GM13976 (cell line): ENCODE measurements at places on chromosomes 7 and 10.

GRCh38 chr10:69410487-69410886 is 6.2 kb downstream of the TACR2 start:
- no peak for DNase-seq

GRCh38 chr7:50538478-50538877 is 26.7 kb downstream of the DDC start:
- DNase-seq = no peak

DNA sequence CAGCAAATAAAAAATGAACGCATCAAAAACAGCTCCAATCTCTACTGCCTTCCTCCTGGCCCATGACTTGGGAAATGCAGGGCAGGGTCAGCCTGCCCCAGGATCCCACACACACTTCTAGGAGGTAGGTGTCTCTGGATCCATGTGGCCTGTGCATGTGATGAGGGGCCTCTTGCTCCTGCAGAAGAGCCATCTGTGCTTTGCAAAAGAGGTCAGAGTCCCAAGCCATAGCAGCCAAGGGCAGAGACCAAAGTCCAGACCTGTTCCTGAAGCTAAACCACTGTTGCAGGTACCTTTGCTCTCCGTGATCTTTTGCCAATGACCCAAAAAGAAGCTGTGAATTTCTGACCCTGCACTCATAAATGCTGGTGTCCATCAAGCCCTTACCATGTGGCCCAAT is 57.1 kb downstream of the KCNMA1 start:
- no peak for DNase-seq

DNA sequence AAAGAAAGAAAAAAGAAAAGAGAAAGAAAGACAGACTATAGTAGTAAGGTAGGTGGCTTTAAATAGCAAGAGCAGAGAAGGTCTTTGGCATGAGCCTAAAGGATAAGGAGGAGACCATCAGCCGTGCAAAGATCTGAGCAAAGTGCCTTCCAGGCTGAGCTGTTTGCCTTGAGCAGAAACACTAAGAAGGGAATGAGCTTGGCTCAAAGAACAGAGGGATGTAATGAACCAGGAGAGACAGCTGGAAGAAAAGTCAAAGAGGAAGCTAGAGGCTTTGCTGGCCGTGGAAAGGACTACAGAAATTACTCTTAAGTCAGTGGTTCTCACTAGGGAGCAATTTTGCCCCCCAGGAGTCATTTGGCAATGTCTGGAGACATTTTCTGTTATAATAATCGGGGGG is 228.6 kb downstream of the FGFR2 start:
- no peak for DNase-seq

- no peak for DNase-seq
Measured at GRCh38 chr10:1264001-1264400, 207.8 kb downstream of the WDR37 start.

GRCh38 chr7:150858236-150859197 is 6.2 kb downstream of the AOC1 start:
- no peak for DNase-seq

DNA sequence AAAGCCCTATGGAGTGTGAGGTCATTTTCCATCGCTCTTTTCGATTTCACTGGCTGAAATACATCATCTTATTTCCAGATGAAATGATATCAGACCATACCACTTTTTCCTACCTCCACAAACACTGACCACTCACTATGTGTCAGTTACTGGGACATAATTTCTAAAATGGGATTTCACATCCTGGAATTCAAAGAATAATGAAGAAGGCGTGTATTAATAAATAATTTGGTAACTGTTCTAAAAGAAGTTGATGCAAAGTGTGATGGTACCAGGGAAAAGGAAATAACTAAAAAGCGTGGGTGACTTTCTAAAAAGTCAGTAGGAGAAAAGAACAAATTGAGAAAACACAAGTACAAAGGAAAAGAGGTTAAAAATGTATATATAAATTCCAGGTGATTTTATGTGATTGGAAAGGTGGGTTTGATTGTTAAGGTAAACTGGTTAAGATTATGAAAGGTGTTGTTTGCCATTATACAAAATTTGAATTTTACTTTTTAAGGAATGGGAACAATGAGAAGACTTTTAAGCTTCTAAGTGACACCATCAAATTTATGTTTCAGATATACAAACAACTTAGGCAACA is 764 bp upstream of the NDUFA5 start:
- DNase-seq = no peak
